ENCODE measurements at places on chromosomes 2 and 18.

GRCh38 chr18:57737400-57738060 is 65.6 kb downstream of the ATP8B1 start:
- no peak for DNase-seq

GRCh38 chr2:231633241-231633976 is 40.7 kb downstream of the TEX44 start:
- no peak for DNase-seq

DNA sequence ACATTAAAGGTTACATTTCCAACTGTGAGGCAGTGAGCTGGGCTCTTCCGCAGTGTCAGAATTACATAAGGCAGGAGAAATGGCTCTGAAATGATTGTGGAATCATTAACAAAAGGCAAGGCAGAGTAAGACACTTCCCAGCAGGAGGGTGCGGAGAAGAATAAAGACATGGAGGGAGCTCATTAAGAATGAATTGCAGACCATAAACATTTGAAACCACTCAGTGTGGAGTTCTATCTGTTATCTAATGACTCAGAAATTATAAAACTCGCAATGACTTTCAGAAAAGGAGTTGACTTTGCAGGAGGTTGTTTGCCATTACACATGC is 77.0 kb downstream of the SMIM21 start:
- DNase-seq = no peak

GRCh38 chr2:154912215-154912614 is 213.7 kb downstream of the KCNJ3 start:
- DNase-seq = no peak

GRCh38 chr2:263774-264492 is at the start of gene SH3YL1:
Gene SH3YL1, minus strand, starts transcription at chr2:264032. Its CDS starts 48 bp downstream, at chr2:263984.
- DNase-seq = no peak

- DNase-seq = no peak
These were observed 56.8 kb downstream of the GTF3C3 start for GRCh38 chr2:196742685-196743084.

DNA sequence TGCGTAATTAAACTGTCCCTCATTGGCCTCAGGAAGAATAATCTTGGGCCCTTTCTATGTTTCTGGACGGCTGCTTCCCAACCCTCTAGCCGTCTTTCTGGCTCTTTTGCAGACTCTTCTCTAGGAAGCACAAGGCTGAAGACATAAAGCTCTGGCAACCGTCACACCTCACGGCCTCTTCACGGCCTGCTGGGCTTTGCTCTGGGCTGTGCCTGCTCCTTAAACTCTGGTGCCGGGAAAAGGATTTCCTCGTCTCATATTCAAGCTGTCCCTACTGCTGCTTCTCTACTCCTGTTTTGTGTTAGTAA is 36.0 kb upstream of the WIPF1 start:
- DNase-seq = no peak

DNA sequence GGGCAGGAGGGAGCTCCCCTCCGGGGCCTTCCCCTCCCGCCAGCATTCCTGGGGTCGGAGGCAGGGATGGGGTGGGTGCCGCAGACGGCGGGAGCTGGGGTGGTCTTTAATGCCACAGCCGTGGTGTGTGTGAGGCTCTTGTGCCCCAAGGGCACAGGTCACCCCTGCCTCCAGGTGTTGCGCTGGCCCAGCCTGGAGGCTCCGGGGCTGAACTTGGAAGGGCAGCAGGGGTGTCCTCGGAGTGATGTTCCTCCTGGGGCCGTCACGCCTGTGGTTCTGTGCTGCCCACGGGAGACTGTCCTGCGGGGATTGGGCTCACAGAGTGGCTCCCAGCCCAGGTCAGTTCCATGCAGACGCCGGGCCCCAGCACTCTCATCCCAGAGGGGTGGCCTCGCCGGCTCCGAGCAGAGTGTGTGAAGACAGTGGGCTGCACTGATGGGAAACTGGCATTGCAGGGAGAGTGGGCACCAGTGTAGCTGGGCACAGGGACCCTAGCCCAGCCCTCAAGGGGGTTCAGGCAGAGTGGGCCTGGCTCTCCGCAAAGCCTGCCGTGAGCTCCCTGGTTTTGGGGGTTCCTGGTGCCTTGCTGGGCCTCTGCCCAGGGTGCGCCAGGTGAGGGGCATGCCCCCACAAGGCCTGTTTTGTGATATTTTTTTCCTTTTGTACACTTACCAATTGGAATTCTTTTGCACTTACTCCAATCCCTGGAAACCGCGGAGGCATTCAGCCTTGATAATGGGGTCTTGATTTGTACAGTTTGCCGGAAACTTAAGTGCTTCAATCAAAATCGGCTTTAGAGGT is 56.7 kb downstream of the NFATC1 start:
- no peak for DNase-seq

DNA sequence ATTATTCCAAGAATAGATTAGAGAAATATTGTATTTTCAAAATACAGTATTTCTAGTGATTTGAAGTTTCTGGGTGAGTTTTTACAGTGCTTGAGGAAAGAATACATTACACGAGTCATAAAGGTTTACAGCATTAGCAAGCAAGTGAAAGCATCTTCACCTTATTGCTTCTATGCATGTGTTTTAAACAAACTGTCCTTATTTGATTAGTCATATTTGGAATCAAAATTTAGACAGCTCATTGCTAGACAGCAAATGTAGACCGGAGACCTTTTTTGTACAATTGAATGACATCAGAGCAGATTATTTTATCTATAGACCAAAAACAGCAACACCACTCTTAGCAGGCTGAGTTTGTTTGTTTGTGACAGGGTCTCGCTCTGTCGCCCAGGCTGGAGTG is 69.2 kb downstream of the FAM161A start:
- DNase-seq = no peak

GRCh38 chr2:85792783-85793441 is 39.1 kb downstream of the ATOH8 start:
- DNase-seq = no peak

- DNase-seq = no peak
These were observed 18.4 kb downstream of the SLC4A3 start for GRCh38 chr2:219645631-219646527.

GRCh38 chr2:23460228-23460627 is 75.2 kb downstream of the KLHL29 start:
- DNase-seq = no peak

GRCh38 chr2:221674446-221674845 is 102.3 kb upstream of the EPHA4 start:
- DNase-seq = no peak

- DNase-seq = no peak
These were observed 142.7 kb downstream of the AGAP1 start for GRCh38 chr2:235636546-235636945.

DNA sequence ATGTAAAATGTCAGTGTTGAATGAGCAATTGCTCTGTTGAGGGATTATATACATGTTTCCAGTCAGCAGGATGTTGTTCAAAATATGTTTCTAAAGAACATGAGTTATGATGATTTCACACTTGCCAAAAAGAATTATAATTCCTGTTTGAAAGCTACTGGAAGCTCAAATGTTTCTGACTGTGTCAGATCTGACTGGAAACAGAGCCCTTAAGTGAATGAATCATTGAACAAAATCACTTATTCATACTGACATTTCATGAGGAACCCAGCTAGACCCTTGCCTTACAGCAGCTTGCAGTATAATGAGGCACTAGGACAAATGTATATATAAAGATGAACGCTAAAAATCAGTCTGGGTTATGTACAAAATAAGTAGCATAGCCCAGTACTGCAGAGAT is 35.4 kb upstream of the ITGAV start:
- DNase-seq = no peak

All from stimulated activated CD4-positive, alpha-beta T cell treated with anti-CD3 and anti-CD28 coated beads, Interleukin-12 subunit alpha, Interleukin-12 subunit beta, amount 100 ng/mL, for 48 hours (primary cell).